Dorsolateral prefrontal cortex (tissue), 122 donors: ENCODE measurements at places on chromosomes 16 and 17.
A peak's percentile ranks its signal among the peaks of the same experiment; 100 is the strongest.

DNA sequence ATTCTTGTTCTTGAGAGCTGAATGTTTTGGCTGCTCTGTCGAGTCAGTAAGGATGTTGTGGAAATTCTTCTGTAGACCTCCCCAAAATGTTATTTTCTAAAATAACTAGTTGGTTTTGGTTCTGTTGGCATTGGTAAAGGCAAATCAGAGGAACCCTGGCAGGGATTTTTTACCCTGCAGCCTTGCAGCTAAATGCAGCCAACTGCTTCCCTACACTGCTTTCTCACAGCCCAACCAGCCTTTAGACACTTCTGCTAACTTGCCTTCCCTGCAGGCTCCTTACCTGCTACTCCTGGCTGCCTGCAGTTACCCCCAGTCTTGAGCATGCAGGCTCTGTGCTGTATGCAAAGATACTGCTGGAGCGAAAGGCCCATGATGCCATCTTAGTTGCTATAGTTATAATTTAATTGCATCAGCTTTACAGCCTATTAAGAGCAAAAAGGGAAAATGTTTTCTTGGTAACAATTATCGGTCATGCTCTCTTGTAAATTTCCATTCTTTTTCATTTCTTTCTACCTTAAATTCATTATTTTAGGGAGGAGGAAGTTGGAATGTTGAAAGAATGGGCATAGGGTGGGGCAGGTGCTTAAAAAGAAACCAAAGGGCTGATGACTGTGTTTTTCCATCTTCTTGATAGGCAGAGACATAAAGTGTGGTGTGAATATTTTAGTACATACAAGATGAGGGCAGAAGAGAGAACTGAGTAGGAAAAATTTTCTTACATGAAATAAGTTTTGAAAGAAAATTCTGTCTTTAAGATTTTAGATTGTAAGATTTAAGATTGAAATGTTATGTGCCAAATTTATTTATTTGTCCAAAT lies 20.0 kb downstream of the NUP93 start:
- DNase-seq, result no peak

GRCh38 chr17:28519236-28519635 lies 13.1 kb downstream of the FOXN1 start:
- no peak for DNase-seq

GRCh38 chr17:29615492-29616299 lies 7.0 kb downstream of the CORO6 start:
- peak; percentile 84 for DNase-seq

DNA sequence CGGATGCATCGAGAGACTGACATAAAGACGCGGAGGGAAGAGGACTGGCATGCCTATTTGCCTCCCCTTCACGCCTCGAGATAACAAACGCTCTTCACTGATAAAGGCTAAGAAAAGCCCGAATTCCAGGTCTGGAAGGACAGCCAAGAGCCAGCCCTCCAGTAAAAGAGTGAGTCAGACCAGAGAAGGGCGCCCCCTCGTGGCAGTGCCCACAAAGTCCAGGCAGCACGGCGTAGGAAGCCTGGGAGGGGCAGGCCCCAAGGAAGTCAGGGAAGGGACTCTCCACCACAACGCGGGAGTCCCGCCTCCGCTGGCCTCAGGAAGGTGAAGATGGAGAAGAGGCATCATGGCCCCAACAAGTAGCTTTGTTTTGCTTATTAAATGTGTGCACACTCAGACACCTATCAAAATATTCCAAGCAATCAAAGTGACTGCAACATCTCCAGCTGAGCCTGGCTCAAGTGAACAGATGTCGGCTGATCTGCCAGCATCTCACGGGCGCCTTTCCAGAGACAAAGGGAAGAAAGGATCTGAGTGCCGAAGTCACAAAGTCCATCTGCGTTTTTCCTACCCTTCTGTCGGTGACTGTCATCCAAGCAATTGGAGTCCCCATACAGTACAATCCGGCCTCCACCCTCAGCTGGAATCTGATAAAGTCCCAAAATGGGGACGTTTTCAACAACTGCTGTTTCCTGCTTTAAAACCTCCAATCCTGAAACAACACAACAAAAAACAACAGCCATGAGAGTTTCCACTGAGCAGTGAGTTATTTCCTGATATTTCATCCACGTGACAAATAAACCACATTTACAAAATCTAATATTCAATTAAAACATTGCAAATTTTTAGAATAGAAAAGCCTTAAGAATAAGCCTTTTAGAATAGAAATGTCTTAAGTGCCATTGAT lies 20.4 kb upstream of the SLC38A8 start:
- peak; percentile 83 for DNase-seq

DNA sequence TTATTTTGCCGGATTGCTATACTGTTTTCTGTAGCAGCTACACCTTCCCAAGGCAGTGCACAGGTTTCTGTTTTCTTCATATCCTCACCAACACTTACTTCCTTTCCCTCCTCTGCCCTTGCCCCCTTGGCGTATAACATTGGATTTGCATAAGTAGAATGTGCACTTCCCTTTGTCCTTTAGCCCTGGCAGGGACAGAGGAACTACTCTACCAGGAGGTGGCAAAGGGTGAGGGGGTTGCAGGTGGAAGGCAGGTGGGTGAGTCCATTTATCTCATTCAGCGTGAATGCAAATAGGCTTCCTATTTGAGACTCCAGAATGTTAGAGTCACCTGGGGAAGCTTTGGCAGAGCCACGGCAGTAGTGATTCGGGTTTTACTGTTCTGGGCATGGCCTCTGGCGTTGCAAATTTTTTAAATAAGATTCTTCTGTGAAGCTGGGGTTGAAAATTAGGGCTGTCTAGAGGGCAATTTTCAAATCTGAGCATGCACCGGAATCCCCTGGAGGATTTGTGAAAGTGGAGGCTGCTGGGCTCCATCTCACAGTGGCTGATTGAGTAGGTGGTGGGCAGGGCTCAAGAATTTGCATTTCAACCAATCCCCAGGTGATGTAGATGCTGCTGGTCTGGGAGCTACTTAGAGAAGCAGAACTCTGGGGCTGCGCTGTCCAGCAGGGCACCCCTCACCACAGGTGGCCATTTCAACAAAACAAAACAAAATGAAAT lies 84.7 kb downstream of the PLCG2 start:
- DNase-seq, result no peak

GRCh38 chr16:87582216-87582965 lies 19.9 kb upstream of the JPH3 start:
- DNase-seq, result no peak

DNA sequence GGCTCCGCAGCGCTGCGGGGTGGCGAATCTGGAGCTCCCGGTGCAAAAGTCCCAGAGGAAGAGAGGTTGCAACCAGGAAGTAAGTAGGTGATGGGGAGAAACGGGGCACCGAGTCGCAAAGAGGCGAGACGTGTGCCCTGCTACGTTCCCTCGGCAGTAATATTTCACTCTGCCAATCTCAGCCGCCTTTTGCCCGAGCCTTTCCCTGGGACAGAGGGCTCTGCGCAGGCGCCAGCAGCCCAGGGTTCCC lies at the start of gene NR1D1:
Gene NR1D1 (minus strand): TSS at position 171 of the 250 bp plus-strand sequence. CDS start 495 bp downstream, outside the sequence.
- DNase-seq, result no peak

- DNase-seq, result no peak
Measured at GRCh38 chr16:83952587-83952939, 477 bp upstream of the OSGIN1 start.
